CD4-positive, alpha-beta memory T cell (primary cell): ENCODE measurements at places on chromosomes 6 and 20. TPM values are rescaled to one million over a fixed set of nuclear protein-coding genes. Genes with fewer than 3 reads are reported as not detected.

GRCh38 chr6:136696238-136696637 lies 96.0 kb downstream of the MAP3K5 start:
- no peak overlapping the region for H3K27ac ChIP-seq
- H3K4me1 ChIP-seq, result peaks cover 13% of the 10 kb centered on the region
- no peak for DNase-seq
- H3K4me3 ChIP-seq, result no peak overlapping the region

DNA sequence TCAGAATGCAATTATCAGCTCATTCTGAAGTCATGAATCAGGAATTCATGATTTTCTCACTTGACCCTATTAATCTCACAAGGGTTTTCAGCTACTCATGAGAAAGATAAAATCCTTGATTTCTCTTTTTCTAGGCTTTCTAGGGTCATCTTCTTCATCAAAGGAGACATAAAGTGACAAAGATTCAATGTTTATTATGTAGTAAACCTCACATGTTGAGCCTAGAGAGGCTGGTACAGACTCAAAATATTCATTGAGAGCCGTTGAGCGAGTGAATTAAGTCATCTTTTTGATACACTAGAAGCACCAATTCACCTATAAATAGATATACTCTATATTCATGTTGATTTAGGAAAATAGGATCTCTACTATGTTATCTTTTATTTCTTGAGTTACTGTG lies 104.8 kb upstream of the TRAF3IP2 start:
- H3K4me1 ChIP-seq, result peaks cover 57% of the 10 kb centered on the region
- no peaks in the 10 kb centered on the region for H3K27me3 ChIP-seq
- peak overlapping the region; percentile 42 for H3K27ac ChIP-seq
- H3K36me3 ChIP-seq, result peaks cover 55% of the 10 kb centered on the region

DNA sequence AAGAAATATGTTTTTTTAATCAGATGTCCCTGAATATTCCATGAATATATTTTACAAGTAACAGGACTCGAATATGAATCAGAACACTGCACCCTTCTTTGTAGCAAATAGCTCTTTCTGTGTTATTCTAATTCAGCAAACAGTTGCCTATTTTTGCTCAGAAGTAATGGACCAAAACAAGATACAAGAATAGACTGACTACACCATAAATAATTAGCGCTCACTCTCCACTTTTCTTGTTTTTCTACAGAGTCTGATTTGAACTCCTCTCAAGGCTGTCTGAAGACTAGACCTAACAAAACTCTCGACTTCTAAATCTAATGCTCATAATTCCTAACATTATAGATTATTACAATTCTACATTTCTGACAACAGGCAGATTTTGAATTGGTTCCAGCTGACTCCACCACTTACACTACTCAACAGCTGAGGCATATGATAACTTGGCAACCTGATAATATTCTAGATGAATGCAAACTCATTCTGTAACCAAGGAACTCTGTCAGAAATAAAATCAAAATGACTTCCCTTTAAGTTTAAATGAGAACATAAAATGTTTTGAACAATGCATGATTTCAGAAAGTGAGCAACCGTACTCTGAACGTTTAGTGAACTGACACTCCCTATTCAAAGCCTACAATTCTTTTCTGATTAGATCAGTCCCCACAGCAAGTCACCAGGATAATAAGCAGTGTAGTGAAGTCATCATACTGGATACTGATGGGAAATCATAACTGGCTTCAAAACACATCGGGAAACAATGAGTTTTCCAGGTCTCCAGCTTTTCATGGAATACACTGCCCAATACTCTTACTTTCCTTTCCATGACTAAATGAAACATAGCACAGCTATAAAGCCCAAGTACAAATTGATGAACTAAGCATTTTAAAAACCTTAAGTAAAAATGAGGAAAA lies 114.2 kb upstream of the BEND6 start:
- no peak overlapping the region for H3K27ac ChIP-seq
- no peaks in the 10 kb centered on the region for H3K36me3 ChIP-seq
- H3K27me3 ChIP-seq, result peaks cover 10% of the 10 kb centered on the region
- peaks cover 7% of the 10 kb centered on the region for H3K4me1 ChIP-seq

GRCh38 chr20:31449511-31450414 lies 9.3 kb downstream of the DEFB123 start:
- no peak for DNase-seq
- H3K27ac ChIP-seq, result no peak overlapping the region
- no peaks in the 10 kb centered on the region for H3K4me1 ChIP-seq
- no peaks in the 10 kb centered on the region for H3K36me3 ChIP-seq

DNA sequence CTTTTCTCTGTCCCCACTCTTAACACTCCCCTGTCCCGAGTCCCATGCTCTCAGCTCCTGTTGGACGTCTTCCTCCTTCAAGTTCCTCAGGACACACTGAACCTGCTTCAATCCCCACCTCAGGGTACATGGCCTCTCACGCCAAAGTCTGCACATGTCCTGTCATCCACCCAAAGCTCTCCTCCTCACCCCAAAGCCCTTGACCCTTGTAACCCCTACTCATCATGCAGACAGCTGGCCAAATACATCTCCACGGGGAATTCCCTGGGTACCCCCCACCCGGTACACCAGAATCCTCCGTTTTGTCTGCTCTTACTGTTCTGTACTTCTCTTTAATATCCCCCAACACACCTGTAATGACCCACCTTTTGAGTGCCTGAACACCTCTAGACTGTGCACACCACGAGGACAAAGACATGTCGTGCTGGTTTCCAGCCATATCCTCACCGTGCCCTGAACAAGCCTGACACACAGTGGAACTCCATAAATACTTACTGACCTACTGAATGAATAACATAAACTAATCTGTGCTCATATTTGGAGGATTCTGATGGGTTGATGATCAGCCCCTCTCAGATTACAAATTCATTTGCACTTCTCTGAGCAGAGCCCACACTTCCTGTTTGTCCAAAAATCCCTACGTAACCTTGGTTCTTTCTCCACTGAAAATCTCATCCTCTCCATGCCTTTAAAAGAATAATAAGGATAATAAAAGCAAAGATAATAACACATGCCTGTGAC lies 66.8 kb upstream of the EYA2 start:
- H3K4me1 ChIP-seq, result no peaks in the 10 kb centered on the region
- H3K27ac ChIP-seq, result no peak overlapping the region
- H3K36me3 ChIP-seq, result no peaks in the 10 kb centered on the region
- no peak for DNase-seq

- peaks cover 23% of the 10 kb centered on the region for H3K4me1 ChIP-seq
- peak overlapping the region; percentile 93 for H3K27ac ChIP-seq
- H3K36me3 ChIP-seq, result peaks cover 24% of the 10 kb centered on the region
These were observed 9.1 kb downstream of the BAK1 start for GRCh38 chr6:33570806-33571636.

DNA sequence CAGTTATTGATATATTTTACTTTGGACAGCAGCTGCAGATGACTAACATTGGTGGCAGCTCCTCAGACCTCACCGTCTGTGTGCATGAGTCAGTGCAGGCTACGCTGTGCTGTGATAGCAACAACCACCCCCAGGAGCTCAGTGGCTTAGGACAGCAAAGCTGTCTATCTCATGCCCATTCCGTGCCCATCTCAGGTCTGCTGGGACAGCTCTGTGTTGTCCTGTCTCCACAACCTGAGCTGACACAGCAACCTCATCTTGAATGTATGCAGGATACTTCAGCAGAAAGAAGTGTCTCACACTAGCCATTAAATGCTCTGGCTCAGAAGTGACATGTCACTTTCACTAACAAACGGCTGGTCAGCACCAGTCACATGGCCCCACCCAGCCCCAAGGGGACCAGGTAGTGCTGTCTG lies 47.7 kb downstream of the BANF2 start:
- no peak for DNase-seq
- H3K36me3 ChIP-seq, result no peaks in the 10 kb centered on the region
- H3K4me1 ChIP-seq, result no peaks in the 10 kb centered on the region

- no peak for DNase-seq
- H3K27me3 ChIP-seq, result no peaks in the 10 kb centered on the region
- peaks cover 6% of the 10 kb centered on the region for H3K36me3 ChIP-seq
- peak overlapping the region; percentile 97 for H3K27ac ChIP-seq
- H3K4me1 ChIP-seq, result peaks cover 24% of the 10 kb centered on the region
These were observed 280 bp downstream of the SPATA2 start for GRCh38 chr20:49915118-49915379.

GRCh38 chr6:10886691-10887502 lies at the start of gene SYCP2L:
Gene SYCP2L, plus strand, starts transcription at chr6:10887052. Its CDS starts 75 bp downstream, at chr6:10887127.
- DNase-seq, result peak; percentile 10
- no peak within 1 kb of the TSS for H3K4me3 ChIP-seq
- peaks cover 4% of the 10 kb centered on the region for H3K4me1 ChIP-seq
- H3K27ac ChIP-seq, result no peak within 1 kb of the TSS

- no peaks in the 10 kb centered on the region for H3K36me3 ChIP-seq
These were observed 45.5 kb upstream of the SRF start for GRCh38 chr6:43125555-43125954.

DNA sequence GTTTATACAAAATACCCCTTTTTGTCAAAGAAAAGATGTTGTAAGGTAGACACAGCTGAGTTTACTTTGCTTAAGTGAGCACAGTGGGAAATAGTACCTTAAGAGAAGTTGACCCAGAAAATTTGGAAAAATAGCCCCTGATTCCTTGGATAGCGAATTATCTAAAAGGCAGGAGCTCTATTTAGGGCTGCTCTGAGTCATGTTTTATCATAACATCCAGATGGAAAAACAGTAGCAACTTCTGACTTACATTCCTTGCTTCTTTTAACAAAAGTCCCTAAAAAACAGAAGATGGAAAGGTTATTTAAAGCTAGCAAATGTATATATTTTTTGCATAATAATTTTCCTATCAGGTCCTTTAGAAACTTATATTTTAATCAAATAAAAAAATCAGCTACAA lies 59.0 kb downstream of the THEMIS start:
- no peak for DNase-seq
- H3K36me3 ChIP-seq, result peaks cover 9% of the 10 kb centered on the region
- no peaks in the 10 kb centered on the region for H3K27me3 ChIP-seq
- H3K4me3 ChIP-seq, result no peak overlapping the region
- H3K4me1 ChIP-seq, result peaks cover 28% of the 10 kb centered on the region

GRCh38 chr6:157145656-157146285 lies 177.5 kb downstream of the TMEM242 start:
- no peaks in the 10 kb centered on the region for H3K27me3 ChIP-seq
- H3K4me1 ChIP-seq, result peaks cover 11% of the 10 kb centered on the region
- DNase-seq, result no peak
- no peak overlapping the region for H3K4me3 ChIP-seq
- peaks cover 11% of the 10 kb centered on the region for H3K36me3 ChIP-seq

DNA sequence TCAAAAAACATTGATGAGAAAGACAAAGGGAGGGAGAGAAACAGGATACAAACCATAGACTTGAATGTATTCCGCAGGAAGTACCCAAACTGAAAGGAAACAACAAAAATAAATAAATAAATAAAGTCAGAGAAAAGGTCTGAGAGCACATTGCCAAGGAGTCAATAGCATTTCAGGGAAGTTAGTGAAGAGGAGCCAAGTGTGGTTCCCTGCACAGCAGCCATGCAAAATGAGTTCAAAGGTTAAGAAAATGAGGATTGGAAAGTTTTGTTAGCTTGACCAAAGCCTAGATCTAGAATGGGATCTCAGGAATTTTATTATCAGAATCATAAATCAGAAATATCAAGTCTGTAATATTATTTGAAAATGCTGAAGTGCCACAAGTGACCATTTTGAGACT lies 700.0 kb downstream of the MAFB start:
- no peaks in the 10 kb centered on the region for H3K27me3 ChIP-seq
- no peaks in the 10 kb centered on the region for H3K4me1 ChIP-seq
- DNase-seq, result no peak
- H3K36me3 ChIP-seq, result no peaks in the 10 kb centered on the region

DNA sequence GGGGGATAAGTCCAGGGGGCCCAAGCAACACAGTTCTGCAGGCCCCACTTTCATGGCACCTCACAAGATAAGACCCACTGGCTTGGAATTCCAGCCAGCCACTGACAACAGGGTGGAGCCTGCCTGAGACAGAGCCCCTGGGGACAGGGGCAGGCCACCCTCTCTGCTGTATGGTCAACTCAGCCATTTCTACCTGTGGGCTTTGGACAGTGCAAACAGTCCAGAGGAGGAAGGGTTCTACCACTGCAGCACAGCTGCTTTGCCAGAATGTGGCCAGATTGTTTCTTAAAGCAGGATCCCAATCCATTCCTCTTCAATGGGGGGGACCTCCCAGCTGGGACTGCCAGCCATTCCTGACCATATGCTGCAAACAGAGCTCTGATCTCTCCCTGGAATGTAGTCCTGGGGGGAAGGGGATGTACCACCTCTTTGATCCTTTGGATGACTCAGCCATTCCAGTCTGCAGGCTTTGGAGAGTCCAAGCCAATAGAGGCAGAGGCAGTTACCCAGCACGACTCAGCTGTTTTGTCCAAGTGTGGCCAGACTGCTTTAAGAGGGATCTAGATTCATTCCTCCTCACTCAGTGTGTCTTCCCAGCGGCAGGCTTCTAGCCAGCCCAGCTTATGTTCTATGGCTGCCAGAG lies 842.2 kb downstream of the EPHA7 start:
- no peaks in the 10 kb centered on the region for H3K4me1 ChIP-seq
- H3K27me3 ChIP-seq, result no peaks in the 10 kb centered on the region
- H3K27ac ChIP-seq, result no peak overlapping the region
- no peaks in the 10 kb centered on the region for H3K36me3 ChIP-seq

GRCh38 chr20:44494681-44495080 lies 19.0 kb downstream of the TTPAL start:
- no peak for DNase-seq
- H3K27me3 ChIP-seq, result no peaks in the 10 kb centered on the region
- no peaks in the 10 kb centered on the region for H3K4me1 ChIP-seq

DNA sequence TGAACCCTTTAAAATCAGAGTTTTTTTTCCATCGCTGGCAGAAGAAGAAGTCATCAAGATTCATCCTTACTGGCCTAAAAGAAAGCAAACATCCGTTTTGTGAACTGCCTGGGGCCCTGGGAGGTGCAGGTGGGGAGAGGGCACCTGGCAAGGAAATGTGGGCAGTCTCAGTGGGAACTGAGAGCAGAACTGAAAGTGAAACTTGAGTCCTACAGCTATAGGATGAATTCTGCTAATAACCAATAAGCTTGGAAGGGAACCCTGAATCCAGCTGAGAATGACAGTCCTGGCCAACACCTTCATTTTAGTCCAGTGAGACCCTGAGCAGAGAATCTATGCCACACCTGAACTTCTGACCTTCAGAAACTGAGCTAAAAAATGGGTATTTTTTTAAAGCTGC lies 130.1 kb upstream of the ASCC3 start:
- H3K36me3 ChIP-seq, result no peaks in the 10 kb centered on the region
- peaks cover 20% of the 10 kb centered on the region for H3K4me1 ChIP-seq
- DNase-seq, result no peak
- no peak overlapping the region for H3K27ac ChIP-seq

DNA sequence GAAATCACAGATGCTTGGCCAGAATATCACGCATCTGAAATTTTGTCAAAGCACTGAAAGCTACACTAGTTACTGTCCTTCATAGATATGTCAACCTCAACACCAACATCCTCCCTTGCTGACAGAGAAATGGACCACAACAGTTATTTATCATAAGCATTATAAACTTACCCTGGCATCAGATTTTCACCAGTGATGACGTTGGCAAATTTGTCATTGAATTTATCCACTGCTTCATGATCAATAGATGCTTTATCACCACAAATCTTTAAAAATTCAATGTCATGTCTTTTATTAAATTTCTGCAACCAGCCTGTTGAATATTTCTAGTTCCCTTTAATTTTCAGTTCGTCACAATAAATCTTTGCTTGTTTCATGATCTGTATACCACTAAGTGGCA lies 205.7 kb downstream of the GJA1 start:
- no peaks in the 10 kb centered on the region for H3K4me1 ChIP-seq
- no peak overlapping the region for H3K27ac ChIP-seq
- H3K27me3 ChIP-seq, result no peaks in the 10 kb centered on the region
- H3K4me3 ChIP-seq, result no peak overlapping the region
- no peak for DNase-seq
- no peaks in the 10 kb centered on the region for H3K36me3 ChIP-seq

SEL1L2 gene
- not detected for total RNA-seq

VSTM2L gene
- total RNA-seq, result not detected

SLC17A9 gene
- total RNA-seq, result 2.4 TPM

SYNCRIP gene
- 84.3 TPM for total RNA-seq

TAGAP gene
- total RNA-seq, result 161 TPM

KIF6 gene
- total RNA-seq, result not detected

MYLK2 gene
- not detected for total RNA-seq

WFDC5 gene
- not detected for total RNA-seq

SLC22A7 gene
- not detected for total RNA-seq
